ENCODE measurements at places on chromosomes 2 and 18. TPM values are rescaled to one million over a fixed set of nuclear protein-coding genes. Genes with fewer than 3 reads are reported as not detected.
A peak's percentile ranks its signal among the peaks of the same experiment; 100 is the strongest.

DNA sequence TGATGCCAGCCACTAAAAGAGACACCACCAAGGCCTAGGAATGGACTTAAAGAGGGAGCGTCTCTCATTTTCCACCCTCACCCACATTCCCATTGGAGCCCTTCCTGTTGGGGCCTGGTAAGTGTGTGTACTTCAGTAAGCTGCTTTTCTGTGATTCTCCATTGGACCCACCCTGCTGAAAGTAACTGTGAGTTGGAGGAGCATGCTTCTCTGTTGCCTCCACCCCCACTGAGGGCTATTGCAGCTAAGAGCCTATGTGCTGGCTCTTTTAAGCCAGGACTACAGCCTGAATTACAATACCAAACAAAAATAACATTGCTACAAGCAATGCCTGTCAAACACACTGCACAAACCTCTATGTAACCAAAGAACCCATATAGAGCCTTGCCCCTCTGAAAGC, 81.1 kb downstream of the TRABD2A start:
- H3K27me3 ChIP-seq = no peaks in the 10 kb centered on the region
- H3K27ac ChIP-seq = no peak overlapping the region
- H3K4me1 ChIP-seq = no peaks in the 10 kb centered on the region
- no peaks in the 10 kb centered on the region for H3K36me3 ChIP-seq
- H3K4me3 ChIP-seq = no peak overlapping the region

- H3K36me3 ChIP-seq = peaks cover 27% of the 10 kb centered on the region
- no peak for DNase-seq
- H3K4me3 ChIP-seq = no peak overlapping the region
- peaks cover 44% of the 10 kb centered on the region for H3K4me1 ChIP-seq
These were observed 10.0 kb downstream of the PNKD start for GRCh38 chr2:218280260-218280870.

Gene APOB
- not detected for total RNA-seq

- H3K27ac ChIP-seq = no peak overlapping the region
- H3K4me3 ChIP-seq = no peak overlapping the region
- peaks cover 11% of the 10 kb centered on the region for H3K4me1 ChIP-seq
- DNase-seq = peak; percentile 66
These were observed 45.1 kb upstream of the ACAA2 start for GRCh38 chr18:49858309-49859020.

GRCh38 chr18:6747646-6748045, 18.1 kb downstream of the ARHGAP28 start:
- H3K36me3 ChIP-seq = no peaks in the 10 kb centered on the region
- H3K27ac ChIP-seq = no peak overlapping the region
- DNase-seq = no peak
- H3K4me3 ChIP-seq = no peak overlapping the region
- H3K27me3 ChIP-seq = no peaks in the 10 kb centered on the region

Data from PC-9 (cell line).